HT-29 (cell line): ENCODE measurements at places on chromosomes 4 and X. TPM values are rescaled to one million over a fixed set of nuclear protein-coding genes. Genes with fewer than 3 reads are reported as not detected.

DNA sequence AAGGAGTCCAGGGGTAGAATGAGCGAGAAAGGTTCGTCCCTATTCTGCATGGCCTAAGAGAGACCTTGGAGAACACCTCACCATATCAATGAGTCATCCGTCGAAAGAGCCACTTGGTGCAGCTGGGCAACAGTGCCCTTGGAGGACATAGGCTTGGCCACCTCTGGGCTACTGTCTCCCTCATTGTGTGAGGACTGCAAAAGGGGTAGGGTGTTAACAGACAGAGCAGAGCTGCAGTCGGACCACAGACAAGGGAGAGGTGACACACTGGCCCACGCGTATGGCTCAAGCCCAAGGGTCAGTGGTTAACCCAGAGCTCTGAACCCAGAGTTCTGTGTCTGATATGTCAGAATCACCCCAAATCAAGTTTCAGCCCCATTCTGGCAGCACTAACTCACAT, 118.2 kb upstream of the BMP3 start:
- DNase-seq = no peak

- DNase-seq = no peak
Observed at GRCh38 chr4:142516686-142517526, 329.2 kb downstream of the INPP4B start.

DNA sequence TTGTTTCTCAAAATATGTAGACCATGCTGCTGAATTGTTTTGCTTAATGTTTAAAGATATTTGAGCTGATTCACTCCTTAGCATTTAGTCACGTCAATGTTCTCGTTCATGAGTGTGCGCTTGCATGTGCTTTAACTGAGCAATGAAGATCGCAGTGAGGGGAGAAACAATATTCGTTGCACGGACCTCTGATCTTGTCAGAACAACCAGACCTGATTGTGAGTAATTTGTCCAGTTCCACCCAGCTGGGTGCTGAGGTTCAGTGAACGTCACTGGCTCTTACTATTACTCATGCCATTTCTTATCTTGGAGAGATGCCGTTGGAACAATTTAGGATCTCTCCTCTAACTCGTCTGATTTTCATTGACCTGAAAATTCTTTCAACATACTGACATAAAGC, 15.0 kb upstream of the PRKX start:
- DNase-seq = no peak

DNA sequence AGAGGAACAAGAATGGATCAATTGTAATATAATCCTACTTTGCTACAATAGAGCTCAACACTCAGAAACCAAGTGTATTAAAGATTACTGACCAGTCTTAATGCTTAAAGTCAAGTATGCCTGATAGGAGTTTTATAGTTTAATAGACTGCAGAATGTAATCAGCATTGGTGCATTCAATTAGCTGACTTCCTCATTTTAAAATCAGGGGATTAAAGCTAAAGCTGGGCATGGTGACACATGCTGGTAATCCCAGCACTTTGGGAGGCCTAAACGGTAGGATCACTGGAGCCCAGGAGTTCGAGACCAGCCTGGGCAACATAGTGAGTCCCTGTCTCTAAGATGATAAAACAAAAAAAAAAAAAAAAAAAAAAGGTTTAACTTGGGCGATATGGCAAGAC, 10.8 kb downstream of the HNRNPDL start:
- DNase-seq = no peak

The STPG2 gene
- total RNA-seq = not detected in 2 replicates
